ENCODE measurements at places on chromosomes 1 and 21.

- no peak for DNase-seq
Measured at GRCh38 chr1:205619376-205619775, 12.4 kb downstream of the ELK4 start.

DNA sequence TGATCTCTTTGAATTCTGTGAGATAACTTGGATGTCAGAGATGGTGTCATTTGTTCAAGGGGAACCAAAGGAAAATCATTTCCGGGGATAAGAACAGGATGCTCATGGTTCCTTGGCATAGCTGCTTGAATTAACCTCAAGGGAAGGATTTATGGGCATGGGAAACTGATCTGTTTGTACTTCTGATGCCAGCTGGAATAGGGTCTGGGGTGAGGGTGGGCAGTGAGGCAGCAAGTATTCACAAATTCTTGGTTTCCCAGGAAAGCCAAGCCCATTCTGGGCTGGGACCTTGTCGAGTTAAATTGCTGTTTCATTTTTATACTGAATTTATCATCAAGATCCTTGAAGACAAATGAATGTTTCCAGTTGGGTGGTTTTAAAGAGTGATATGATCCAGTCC lies 14.1 kb downstream of the INTS3 start:
- no peak for DNase-seq

- no peak for DNase-seq
Measured at GRCh38 chr1:44807364-44808062, 362 bp upstream of the DYNLT4 start.

DNA sequence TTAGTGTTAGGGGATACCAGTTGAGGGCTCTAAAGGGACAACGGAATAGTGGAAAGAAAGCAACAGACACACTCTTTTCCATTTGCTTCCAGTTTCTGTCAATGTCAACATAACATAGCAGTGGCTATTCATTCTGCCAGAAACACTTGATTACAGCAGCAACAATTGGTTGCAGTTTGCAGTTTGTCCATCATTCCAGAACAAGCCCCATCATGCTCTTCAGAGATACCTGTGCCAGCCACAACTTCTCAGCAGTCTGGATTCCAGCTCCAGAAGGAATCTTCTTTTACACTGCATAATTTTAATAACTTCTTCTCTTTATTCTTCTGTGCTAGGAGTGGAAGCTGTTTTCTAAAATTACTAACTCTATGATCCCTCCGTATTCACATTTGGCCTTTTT lies 1521.4 kb downstream of the PLA2G4A start:
- no peak for DNase-seq

GRCh38 chr1:11483581-11484320 lies 4.8 kb downstream of the DISP3 start:
- no peak for DNase-seq

- peak; percentile 6 for DNase-seq
Measured at GRCh38 chr1:53517821-53518352, 58.7 kb downstream of the DMRTB1 start.

- no peak for DNase-seq
Measured at GRCh38 chr1:97770376-97770775, 150.5 kb downstream of the DPYD start.

GRCh38 chr1:214219902-214220301 lies 61.1 kb upstream of the SMYD2 start:
- DNase-seq, result no peak

- DNase-seq, result no peak
Measured at GRCh38 chr1:204621396-204621795, 64.1 kb downstream of the LRRN2 start.

DNA sequence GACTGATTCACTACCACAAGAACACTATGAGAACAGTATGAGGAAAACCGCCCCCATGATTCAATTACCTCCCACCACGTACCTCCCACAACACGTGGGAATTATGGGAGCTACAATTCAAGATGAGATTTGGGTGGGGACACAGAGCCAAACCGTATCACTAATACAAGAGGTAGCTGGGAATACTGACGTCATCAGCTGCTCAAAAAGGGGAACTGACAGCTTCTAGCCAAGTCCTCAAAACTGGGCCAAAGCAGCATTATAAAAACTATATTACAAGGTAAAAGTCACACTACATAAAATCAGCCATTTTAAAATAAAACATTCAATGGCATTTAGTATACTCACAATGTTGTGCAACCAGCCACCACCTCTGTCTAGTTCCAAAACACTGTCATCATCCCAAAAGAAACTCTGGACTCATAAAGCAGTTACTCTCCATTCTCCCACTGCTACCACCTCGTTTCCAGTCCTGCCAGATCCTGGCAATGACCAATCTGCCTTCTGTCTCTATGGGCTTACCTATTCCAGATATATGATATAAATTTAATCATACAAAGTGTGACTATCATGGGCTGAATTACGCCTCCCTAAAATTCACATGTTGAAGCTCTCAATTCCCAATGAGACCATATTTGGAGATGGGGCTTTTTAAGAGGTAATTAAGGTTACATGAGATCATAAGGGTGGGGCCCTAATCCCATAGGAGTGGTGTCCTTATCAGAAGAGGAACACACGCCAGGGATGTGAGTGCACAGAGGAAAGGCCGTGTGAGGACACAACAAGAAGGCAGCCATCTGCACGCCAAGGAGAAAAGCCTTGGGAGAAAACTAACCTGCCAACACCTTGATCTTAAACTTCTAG lies 192.1 kb downstream of the SETD4 start:
- DNase-seq, result no peak

GRCh38 chr21:31647650-31648049 lies 11.8 kb upstream of the SOD1 start:
- no peak for DNase-seq

GRCh38 chr1:172906778-172907592 lies 143.8 kb downstream of the TNFSF18 start:
- DNase-seq, result no peak

GRCh38 chr1:28835237-28835650 lies 23.3 kb downstream of the OPRD1 start:
- DNase-seq, result peak; percentile 85

GRCh38 chr1:12152113-12152891 lies 14.5 kb upstream of the TNFRSF1B start:
- DNase-seq, result no peak

DNA sequence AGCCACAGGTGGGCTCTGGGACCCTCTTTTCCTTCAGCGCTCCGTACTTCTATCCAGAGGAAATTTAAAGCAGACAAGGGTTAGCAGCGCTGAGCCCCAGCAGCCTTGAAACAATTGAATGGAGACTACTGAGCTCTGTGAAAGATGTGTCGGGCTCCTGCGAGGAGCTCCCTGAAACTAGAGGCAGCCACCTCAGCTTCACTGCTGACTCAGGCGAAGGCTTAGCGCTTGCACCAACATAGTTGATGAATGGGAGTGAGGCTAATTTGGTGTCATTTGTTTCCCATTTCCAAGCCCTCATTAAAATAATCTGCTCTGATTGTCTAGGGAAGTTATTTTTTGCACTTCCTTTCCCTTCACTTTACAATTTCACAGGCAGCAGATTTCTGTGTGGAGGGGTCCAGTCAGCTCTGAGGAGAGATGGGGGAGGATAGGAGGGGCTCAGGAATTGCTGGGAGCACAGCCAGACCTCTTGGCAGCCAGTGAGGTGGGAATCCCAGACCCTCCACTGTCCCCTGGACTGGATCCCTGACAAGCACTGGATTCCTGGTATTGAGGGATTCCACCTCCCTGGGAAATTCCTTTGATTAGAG lies 398.9 kb upstream of the PLXNA2 start:
- DNase-seq, result no peak

DNA sequence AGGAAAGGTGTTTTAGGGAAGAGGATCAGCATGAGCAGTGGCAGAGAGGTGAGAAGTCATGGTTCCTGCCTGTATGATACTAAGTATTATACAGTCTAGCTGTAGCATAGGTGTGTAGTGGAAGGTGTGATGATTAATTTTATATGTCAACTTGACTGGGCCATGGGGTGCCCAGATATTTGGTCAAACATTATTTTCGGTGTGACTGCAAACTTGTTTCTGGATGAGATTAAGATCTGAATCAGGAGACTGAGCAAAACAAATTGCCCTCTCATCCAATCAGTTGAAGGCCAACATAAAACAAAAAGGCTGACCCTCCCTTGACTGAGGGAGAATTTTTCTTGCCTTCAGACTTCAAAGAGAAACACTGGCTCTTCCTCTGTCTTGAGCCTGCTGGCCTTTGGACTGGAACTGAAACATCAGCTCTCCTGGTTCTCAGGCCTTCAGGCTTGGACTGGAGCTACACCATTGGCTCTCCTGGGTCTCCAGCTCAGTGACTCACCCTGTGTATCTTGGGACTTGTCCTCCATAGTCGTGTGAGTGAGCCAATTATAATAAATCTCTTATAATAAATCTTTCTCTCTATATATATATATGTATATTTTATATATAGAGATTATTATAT lies 6.8 kb upstream of the CDC42 start:
- no peak for DNase-seq

DNA sequence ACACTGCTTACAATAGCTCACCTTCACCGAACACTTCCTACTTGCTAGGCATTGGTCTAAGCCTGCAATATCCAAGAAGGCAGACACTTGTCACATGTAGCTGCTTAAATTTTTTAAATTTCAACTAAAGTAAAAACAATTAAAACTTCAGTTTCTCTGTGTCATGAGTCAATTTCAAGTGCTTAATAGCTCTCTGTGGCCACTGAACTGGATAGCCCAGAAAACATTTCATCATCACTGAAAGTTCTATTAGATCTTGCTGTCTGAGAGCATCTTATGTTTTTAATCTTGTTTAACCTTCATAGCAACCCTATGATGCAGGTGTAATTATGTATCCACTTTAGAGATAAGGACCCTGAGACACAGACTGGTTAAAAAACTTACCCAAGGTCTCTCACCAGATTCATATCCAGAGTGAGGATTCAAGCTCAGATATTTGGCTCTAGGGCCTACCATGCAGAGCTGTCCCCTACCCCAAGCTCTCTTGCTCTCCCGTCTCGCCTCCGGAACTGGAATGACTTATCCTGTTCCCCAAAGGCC lies 2.6 kb upstream of the FCRL6 start:
- DNase-seq, result no peak

DNA sequence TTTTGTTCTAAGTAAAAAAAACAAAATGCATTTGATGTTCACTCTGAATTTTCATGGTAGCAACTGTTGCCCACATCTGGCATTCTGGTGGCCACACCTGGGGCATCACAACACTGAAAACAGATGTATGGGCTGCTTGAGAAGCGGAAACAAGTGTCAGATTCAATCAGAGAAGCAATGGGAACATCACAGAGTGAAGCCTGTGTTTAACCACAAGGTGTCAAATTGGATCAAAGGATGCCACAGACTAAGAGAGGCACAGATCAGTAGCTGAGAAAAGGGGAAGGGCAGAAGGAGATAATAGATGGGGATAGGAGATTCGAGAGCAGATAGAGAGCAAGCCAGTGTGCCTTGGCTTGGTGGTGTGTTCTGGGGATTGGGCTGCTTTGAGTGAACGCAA lies 49.8 kb upstream of the MTF2 start:
- DNase-seq, result no peak

GRCh38 chr1:4058706-4059105 lies 158.6 kb upstream of the C1orf174 start:
- no peak for DNase-seq

DNA sequence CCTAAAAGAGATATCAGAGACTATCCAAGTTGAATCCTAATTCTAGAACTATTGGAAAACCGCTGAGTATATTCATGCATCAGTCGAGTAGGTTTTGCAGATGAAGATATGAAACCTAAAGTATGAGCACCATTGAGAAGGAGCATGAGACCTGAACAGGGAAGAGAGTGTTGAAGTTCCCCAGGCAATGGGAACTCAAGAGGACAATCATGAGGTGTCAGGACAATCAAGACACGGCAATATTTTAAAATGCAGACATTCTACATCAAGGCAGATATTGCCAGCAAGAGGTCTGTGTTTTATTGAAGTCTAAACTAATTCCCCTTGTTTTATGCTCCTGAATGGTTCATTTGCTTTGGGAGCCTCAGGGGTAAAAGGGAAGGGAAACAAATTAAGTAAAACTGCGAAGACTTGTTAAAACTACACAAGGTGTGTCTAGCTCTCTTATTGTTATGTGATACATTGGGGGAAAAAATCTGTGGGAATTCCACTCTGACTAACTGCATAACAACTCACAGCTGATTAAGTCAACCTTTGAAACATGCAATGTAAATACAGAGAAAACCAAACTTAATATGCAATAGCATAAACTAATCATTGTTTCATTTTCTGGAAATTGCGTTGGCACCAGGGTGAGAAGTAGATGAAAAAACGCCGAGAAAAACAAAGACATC lies 347.9 kb upstream of the ADGRL2 start:
- DNase-seq, result no peak

DNA sequence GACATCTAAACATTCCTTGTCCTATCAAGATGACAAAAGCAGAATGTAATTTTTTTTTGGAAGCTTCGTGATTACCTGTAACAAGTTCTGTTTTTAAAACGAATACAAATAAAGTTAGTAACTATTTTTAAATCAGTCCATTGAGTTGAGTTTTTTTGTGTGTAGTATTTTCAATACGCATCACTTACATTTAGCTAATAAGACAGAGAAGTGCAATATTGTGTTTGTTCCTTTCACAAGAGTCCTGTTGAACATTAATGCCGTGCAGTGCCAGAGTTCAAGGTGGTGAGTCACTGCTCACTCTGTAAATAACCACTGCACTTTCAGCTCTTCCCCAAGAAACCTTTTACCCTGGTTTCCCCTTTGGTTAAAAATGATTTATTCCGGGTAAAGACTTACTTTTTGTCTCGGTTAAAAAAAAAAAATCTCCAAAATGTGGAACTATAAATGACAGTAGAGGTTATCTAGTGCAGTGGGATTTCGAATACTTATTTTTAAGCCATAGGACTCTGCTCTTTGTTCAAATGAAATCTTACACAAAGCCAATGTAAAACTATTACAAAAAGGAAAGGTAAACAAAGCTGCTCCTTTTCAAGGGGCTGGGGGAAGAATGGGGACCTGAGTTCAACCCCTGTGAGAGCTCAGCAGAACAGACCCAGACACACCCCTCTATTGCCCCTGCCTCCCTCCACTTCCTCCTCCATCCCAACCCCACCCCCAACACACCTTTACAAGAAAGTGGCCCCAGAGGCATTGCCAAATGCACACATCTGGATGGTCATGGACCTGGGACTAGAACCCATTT lies 14.8 kb upstream of the NCMAP start:
- DNase-seq, result no peak

GRCh38 chr1:27436204-27437159 lies 44.1 kb downstream of the GPR3 start:
- DNase-seq, result no peak

DNA sequence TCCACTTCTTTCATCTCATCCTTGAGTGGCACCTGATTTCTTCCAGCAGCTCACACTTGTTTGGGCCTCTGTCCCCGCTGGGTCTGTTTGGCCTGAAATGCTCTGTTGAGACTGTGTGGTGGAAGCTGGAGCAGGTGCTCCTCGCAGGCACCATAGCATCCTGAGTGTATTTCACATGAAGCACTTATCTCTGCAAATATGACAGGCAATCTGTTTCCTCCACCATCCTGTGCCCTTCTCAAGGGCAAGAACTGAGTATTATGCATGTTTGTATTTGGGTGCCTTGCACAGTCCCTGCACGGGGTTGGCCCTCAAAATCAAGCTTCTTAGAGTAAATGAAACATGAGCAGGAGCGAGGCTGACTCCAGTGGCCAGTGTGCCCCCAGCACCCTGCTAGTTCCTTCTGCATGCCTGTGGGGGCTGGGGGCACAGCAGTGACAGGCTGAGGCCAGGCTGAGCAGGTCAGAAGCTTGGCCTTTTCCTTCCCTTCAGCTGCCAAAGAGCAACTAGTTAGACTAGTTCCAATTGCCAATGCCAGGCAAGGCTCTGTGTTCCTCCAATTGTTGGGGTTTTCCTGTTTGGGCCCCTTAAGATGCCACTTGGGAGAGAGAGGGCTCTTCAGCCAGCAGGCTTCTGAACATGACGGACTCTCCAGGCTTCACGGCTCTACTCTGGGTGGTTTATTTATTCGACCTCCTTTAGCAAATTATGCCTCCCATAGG lies 129.6 kb upstream of the ATP1A1 start:
- no peak for DNase-seq

Measured in NCI-H1694 (cell line).